CD4-positive, CD25-positive, alpha-beta regulatory T cell (primary cell): ENCODE measurements at places on chromosomes 3 and 15.

DNA sequence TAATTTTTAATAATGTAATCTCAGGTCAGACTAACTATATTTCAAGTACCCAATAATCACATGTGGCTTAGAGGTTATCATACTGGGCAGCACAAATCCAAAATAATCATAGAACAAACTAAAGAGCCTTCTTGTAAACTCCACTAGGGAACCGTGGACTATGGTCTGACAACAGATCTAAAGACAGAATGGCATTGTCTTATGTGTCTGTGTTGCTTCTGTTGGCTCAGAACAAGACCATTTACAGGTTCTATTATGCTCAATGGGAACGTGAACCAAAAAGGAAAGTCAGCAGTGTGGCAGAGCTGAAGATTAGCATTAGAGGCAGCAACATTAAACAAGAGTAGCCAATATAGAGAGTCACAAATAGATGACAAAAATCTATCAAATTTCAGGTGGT, 74.9 kb downstream of the ETFA start:
- no peak for DNase-seq

GRCh38 chr3:3848923-3849275, 49.7 kb downstream of the LRRN1 start:
- DNase-seq, result no peak

DNA sequence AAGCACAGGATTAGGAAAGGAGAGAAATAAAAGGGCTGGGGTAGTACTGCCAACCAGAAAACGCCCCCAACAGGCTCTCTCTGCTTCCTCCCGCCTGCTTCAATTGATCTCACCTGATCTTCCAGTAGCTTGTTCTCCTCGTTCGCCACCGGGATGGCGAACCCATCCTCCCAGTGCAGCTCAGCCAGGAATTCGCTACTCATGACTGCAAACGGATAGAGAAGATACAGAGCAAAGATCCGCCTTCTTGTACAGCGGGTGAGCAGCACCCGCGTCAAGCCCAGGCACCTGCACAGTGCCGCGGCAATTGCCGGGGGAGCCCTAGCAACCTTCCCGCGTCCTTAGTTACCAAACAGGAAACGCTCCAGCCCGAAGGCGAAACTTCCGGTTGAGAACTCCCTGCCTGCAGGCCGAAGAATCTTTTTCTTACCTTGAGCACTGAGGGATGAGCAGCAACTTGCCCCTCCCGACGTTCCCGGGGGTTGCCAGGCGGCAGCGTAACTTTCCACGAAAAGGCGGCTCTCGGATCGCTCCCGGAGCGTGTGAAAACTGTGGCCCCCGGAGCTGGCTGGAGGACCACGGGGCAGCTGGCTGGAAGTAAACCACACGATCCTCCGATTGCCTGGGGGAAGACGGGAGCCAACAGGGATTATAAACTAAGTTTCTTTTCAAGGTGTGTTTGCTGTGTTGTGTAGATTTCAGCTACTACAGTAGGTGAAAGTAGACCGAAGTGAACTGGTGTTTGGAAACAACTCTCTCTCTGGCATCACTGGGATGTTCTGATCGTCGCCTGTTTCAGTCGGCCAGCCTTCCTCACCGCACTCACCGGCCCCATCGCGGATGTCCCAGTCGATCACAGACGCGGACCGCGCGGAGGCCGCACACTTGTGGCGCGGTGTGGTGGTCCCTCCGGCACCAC, at the start of gene CCDC39:
Gene CCDC39, minus strand, starts transcription at position 312 of the 919 bp plus-strand sequence. Its CDS starts 109 bp downstream, at position 203.
- peak; percentile 44 for DNase-seq

DNA sequence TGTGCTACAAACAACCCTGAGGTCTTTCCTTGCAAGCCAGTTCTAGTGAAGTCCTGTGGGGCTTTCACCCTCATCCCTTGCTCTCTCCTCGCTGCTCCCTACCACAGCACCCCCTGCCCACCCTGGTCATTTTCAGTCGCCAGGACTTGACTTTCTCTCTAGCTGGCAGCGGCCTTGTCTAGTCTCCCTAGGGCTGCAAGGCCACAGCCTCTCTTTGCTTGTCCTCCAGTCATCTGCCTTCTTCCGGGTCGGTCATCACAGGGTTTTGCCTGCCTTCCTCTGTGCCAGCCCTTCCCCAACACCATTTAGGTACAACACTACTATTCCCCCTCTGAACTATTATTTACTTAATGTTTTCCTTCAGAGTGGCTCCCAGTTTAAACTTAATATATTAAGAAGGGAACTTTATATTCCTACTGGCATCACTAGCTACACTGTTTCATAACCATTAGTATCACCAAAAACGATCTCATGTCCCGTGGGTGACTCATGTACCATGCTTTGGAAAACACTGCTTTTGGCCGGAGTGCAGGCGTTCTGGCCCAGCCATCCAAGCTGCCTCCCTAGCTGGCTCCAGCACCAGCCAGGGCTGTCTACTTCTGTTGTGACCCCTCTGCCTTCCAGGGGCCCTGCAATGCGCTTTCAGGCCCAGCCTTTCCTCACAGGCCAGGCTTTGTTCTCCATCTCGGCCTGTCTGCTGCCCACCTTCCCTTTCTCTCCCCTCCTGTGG, 21.4 kb downstream of the FAH start:
- DNase-seq, result no peak

DNA sequence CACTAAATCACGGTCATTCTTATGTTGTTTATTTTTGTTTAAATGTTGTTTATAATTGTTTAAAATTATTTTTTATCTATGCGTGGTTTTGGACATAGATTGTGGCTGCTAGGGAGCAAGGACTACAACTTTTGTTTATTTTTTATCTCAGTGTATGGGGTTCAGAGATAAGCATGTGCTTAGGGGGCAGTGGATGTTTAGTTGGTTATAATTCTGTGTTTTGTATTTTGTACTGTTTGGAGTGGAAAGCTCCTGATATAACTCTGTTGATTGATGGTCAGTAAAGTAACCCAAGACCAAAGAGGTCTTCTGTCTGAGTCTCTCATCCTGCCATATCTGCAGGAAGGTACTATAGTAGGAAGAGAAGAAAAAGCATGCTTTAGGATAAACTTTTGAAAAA, 36.5 kb upstream of the NPHP3 start:
- DNase-seq, result no peak

GRCh38 chr3:177015881-177016280, 181.4 kb downstream of the TBL1XR1 start:
- DNase-seq, result no peak

- DNase-seq, result no peak
Measured at GRCh38 chr3:149352556-149352955, 19.1 kb upstream of the TM4SF18 start.

DNA sequence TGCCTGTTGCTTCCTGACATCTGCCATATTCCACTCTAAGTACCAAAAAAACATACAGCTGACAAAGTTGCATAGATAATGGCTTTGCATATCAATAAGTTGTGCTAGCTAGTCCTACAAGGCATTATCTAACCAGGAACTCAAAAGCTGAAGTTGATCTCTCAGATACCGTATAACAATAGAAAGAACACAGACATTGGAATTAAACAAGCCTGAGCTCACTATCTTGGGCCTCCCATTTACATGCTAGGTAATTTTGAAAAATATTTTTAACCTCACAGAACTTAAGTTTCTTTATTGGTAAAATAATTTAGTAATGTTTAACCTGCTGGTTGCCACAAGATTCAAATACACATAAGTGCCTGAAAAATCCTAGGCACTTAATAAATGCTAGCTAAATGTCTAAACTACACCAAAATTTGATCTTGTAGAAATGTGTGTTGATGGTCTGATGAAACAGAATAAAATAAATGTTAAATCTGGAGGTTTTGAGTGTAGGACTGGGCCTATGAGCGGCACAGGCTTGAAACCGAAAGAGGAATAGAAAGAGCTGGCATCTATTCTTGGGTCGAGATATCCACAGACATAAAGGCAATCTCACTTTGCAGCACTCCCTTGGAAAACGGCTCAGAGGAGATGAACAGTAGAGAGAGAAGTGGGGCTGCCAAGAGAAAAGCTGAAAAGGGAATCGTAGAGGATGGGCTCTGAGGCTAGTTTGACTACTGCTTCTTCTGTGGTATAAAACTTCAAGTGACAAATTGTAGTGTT, 29.9 kb upstream of the TTC14 start:
- no peak for DNase-seq

GRCh38 chr3:39147711-39148434, 5.5 kb downstream of the CSRNP1 start:
- DNase-seq, result no peak

DNA sequence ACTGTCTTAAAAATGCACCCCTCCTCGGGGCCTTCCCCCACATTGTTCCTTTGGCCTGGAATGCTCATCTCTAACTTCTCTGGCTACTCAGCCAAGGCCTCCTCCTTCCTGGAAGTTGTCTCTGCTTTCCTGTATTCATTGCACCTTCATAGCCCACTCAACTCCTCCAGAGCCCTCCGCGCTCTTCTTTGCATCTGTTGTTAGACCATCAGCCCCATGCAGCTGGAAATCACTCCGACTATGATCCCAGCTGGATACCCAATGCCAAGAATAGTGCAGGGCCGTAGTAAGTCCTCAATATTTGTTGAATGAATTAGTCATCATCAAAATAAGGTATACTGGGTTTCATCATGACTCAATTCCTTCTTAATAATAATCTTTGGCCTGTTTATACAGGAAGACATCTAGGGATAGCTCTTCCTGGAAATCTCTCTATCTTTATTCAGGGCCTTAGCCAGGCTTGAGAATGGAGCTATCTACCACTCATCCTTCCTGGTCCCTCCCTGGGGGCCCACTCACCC, 112.7 kb downstream of the SYNPR start:
- DNase-seq, result no peak

- no peak for DNase-seq
Measured at GRCh38 chr3:43542328-43543043, 79.3 kb downstream of the ANO10 start.
